ENCODE measurements at places on chromosomes 2 and 18.

DNA sequence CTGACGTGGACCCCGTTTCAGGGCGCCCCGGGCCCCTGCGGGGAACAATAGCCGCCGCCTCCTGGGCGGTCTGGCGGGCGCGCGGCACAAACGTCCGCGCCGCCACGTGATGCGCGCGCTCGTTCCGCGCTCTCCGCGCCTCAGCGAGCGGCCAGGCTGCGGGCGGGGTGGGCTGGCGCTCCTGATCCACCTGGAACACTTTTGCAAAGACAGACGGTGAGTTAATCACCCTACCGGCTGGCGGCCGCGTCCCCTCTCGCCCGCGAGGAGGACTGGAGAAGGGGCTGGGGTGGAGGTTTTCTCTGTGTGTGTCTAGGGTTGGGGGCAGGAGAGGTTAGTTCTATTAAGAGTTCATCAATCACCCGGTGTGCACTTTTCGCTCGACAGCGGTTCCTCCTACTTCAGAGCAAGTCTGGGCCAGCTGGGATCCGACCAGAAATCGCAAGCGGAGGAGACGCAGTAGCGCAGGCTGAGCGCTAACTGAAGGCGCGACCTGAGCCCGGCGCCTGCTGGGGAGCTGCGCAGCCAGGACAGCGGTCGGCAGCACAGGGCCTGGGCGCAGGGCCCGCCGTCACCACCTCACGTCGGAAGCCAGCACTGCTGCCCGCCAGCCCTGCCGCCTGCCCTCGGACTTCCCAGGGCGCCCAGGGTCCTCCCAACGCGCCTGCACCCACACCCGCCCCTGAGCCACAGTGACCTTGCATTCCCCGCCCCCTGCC lies 10.3 kb upstream of the HOXD1 start:
- no peak for DNase-seq

GRCh38 chr2:63755216-63755615 lies 86.5 kb upstream of the UGP2 start:
- DNase-seq: no peak

DNA sequence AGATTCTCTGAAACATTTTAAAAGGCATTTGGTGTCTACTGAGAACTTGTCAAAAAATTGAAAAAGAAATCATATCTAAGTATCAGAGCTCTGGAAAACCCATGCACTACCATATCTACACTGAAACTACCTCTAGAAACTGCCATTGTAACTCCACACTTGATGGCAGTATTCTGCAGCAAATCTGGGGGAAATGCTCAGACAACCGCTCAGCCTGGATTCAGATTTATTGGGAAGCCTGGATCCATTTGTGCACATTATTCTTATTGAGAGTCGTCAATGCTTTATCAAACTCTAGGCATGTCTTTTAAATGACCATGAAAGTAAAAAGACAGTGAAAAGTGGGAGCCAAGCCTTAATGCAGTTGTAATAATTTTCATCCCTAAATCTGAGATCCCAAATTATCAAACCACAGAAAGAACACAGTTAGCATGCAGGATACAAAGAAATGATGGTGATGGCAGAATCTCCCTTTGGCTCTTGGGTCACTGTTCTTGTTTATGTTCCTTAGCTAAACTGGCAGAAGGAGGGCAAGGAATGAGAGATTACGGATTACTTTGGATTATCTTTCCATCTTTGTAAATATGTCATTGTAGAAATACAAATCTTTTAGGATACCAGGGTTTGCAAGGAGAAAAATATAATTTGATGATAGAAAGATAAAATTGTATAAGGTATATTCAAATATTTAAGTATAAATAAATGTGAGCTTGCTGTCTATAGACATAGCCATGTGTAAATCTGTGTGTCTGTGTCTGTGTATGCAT lies 512.1 kb upstream of the SYT4 start:
- DNase-seq: no peak

- DNase-seq: no peak
Observed at GRCh38 chr2:60612033-60612432, 58.6 kb upstream of the BCL11A start.

- no peak for DNase-seq
Observed at GRCh38 chr18:58988600-58988999, 123.9 kb downstream of the ZNF532 start.

GRCh38 chr2:109382226-109382895 lies 231.4 kb downstream of the SEPTIN10 start:
- DNase-seq: no peak

- no peak for DNase-seq
Observed at GRCh38 chr2:66429693-66430504, 5.0 kb upstream of the MEIS1 start.

GRCh38 chr2:8072907-8073306 lies 608.9 kb upstream of the ID2 start:
- no peak for DNase-seq

DNA sequence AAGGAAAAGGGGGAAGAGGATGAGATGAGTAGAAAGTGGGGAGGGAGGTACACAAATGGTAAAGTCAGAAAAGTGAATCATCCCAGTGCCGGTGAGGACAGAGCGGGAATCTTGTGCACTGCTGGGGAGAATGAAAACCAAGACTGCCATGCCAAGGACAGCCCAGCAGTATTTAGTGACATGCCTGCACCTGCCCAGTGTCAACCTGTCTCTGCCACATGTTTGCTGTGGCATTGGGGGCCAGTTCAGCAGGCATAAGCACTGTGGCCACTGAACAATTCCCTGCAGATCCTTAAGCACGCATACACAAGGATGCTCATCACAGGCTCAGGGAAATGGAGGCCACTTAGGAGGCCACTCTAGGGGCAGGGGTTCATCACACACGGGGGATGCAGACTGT lies 5.2 kb upstream of the KCNK3 start:
- DNase-seq: no peak
